Naive thymus-derived CD4-positive, alpha-beta T cell (primary cell): ENCODE measurements at places on chromosomes 5 and 9. TPM values are rescaled to one million over a fixed set of nuclear protein-coding genes. Genes with fewer than 3 reads are reported as not detected.

Gene PALM2AKAP2
- total RNA-seq = not detected

Gene ATOX1
- 29.9 TPM for total RNA-seq

Gene CNTFR
- total RNA-seq = not detected

Gene TAF11L10
- total RNA-seq = not detected

Gene FAM13B
- 46.6 TPM for total RNA-seq

Gene OR13D1
- total RNA-seq = not detected in 2 replicates
